HT-29 (cell line): ENCODE measurements at places on chromosomes 7 and 10.

DNA sequence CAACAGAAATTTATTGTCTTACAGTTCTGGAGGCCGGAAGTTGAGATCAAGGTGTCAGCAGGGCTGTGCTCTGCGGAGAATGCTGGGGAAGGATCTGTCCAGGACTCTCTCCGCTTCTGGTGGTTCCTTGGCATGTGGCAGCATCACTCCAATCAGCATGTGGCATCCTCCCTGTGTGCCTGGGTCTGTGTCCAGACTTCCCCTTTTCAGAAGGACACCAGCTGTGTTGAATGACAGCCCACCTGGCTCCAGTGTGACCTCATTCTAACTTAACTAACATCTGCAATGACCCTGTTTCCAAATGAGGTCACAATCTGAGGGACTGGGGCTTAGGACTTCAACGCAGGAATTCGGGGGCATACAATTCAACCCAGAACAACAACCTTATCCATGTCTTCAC is 141.9 kb downstream of the BMS1 start:
- DNase-seq: no peak

DNA sequence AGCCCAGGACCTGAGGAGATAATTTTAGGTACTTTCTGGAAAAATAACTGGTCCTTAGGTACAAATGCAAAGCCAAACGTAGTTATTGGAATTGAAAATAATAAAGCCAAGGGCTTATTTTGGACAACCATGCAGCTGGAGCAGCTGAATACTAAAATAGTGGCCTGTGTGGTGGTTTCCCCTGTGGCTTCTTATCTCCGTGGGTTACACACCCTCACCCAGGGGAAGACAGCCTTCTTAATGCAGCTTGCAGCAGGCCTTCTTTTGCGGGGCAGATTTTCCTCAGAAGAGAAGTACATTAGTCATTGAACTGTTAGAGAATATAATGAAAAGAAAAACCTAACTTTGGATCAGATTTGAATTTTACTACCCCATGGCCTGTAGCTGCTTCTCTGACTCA is 133.5 kb downstream of the ST7 start:
- no peak for DNase-seq

GRCh38 chr7:87450706-87451105 is 24.8 kb downstream of the ABCB4 start:
- no peak for DNase-seq

DNA sequence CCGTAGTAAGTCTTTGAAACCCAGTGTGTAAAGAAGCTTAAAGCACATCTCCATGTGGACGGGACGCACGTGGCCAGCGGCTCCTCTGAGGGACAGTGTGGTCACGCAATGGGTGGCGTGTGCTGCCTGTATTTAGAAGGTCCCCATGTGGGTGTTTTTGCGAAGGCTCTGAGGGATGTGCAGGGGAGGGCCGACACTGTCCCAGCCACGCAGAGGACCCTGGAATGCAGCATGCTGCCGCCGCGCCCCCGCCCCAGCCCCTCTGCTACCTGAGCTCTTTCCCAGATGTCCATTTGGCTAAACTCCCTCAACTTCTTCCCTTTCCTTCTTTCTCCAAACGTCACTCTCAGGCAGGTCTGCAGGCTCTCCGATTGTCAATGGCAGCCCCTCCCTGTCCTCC is 8.8 kb downstream of the PFKP start:
- no peak for DNase-seq

- no peak for DNase-seq
Observed at GRCh38 chr7:154990964-154991540, 11.9 kb downstream of the PAXIP1 start.

DNA sequence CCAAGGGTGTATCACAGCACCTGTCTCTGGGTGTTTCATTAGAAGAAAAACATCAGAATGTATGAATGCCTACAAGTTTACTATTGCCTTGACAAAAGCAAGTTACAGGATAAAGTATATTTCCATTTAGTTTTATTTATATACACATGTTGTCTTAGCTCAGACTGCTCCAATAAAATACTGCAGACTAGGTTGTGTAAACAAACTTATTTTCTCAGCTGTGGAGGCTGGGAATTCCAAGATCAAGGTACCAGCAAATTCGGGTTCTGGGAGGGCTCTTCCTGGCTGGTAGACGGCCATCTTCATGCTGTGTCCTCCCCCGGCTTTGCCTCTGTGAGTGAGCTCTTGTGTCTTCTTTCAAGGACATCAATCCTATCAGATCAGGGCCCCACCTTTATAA is 77.1 kb upstream of the UNC5B start:
- DNase-seq: no peak

DNA sequence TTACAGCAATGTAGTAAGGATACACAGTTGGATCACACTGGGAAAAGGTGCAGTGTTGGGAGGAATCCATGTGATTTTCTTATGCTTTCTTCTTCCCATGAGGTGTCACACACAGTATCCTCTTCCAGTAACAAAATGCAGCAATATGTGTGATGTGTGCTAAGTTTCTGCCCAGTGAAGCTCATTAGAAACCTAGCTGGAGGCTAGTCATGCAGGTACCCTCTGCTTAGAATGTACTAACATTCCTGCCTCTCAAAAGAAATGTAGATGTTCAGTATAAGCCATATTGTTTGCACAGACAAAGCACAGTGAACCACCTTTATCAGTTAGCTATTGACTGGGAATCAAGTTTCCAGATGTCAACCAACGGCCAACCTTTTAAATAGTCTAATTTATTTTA is 12.9 kb upstream of the KCND2 start:
- no peak for DNase-seq

- DNase-seq: no peak
Observed at GRCh38 chr7:14436878-14437277, 447.4 kb upstream of the ETV1 start.

- DNase-seq: no peak
Observed at GRCh38 chr10:126253611-126253998, 134.7 kb downstream of the ADAM12 start.

DNA sequence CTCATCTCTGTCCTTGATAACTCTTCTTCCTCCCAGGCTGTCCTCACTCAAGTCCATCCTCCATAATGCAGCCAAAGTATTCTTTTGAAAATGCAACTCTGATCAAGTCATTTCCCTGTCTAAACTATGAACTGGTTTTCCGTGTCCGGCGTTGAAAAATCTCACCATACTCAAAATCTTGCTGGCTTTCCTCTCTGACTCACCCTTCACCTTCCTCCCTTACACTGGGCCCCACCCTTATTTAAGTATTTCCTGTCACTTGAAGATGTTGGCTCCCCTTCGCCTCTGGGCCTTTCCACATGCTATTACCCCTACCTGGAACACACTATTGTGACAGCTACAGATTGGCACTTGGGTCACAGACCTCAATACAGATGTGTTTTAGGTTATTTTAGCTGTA is 515.6 kb downstream of the INHBA start:
- DNase-seq: no peak

DNA sequence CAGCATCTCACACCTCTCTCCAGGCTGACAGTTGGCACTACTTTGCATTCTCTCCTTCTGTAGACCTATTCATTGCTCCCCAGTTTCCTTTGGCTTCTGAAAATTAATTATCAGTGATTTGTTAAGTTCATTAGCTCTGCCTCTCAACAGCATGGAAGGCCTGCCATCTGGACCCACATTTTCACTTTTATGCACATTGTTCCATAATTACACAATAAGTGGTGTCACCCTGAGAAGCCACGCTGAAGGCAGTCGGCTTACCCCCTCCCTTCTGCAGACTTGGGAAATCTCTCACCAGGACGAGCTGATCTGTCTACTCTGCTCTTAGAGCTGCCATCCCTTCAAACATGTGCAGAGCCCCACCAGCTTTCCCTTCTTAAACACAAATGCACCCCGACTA is 64.7 kb downstream of the SLIT1 start:
- no peak for DNase-seq

- no peak for DNase-seq
Observed at GRCh38 chr10:132883391-132883881, 58.9 kb downstream of the CFAP46 start.

- no peak for DNase-seq
Observed at GRCh38 chr10:102280397-102281101, 35.2 kb downstream of the GBF1 start.

DNA sequence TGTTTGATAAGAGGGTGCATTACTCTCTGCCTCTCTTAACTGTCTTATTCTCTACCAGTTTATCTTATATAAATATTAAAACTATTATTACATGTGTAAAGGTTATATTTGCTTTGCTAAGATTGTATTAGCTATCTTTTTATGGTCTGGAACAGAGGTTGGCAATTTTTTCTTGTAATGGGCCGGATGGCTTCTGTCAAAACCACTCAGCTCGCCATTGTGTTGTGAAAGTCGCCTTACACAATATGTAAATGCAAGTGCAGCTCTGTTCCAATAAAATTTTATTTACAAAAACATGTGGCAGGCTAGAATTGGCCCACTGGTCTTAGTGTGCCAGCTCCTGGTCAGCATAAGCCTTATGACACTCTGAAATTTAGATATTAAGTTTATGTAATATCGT is 185.8 kb downstream of the SDK1 start:
- DNase-seq: no peak

DNA sequence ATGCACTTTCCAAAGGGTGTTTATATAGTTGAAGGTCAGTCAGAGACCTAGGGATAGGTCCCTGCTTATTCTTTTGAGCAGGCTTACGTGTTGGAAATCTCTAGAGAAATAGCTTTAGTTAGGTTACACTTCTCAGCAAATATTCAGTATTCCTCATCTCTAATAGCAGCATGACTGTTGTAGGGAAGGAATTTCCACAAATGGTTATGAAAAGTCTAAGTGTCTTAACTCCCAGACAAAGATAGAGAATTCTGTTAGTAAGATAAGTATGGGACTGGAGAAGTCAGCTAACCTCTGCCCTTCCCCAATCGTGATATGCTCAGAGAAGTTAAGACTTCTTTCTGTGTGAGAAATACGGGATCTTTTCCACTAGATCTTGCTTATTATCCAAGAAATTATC is 16.5 kb downstream of the SGPL1 start:
- DNase-seq: no peak

GRCh38 chr7:78850093-78850740 is 603.2 kb downstream of the MAGI2 start:
- DNase-seq: no peak

GRCh38 chr10:58641095-58641531 is 128.4 kb downstream of the BICC1 start:
- peak; percentile 45 for DNase-seq

GRCh38 chr10:25078658-25079431 is 62.4 kb downstream of the THNSL1 start:
- peak; percentile 26 for DNase-seq

DNA sequence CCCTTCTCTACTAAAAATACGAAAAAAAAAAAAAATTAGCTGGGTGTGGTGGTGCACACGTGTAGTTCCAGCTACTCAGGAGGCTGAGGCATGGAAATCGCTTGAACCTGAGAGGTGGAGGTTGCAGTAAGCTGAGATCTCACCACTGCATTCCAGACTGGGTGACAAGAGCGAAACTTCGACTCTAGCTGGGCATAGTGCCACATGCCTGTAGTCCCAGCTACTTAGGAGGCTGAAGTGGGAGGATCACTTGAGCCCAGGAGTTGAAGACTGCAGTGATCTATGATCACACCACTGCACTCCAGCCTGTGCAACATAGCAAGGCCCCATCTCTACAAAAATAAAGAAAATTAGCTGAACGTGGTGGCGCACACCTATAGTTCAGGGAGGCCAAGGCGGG is 1.2 kb upstream of the SPACDR start:
- no peak for DNase-seq

- no peak for DNase-seq
Observed at GRCh38 chr7:55124989-55125875, 106.4 kb downstream of the EGFR start.

GRCh38 chr7:32150039-32150438 is 79.8 kb upstream of the PDE1C start:
- no peak for DNase-seq

DNA sequence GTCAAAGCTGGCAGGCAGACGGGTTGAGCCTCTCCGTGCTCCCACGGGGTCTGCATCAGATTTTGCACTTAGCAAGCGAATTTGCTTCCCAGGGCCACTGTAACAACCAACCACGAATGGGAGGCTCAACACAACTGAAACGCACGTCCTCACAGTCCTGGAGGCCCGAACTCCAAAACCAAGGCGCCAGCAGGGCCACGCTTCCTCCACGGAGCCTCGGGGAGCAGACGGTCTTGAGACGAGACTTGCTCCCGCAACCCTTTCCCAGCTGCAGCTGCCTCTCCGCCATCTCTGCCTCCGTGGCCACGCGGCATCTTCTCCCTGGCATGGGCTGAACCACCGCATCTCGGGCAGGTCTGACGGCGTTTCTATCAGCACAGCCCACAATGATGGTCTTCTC is 30.2 kb upstream of the INSIG1 start:
- DNase-seq: no peak
